Stimulated activated CD8-positive, alpha-beta memory T cell treated with anti-CD3 and anti-CD28 coated beads, Interleukin-4, amount 100 ng/mL, for 4 hours (primary cell): ENCODE measurements at places on chromosomes 3 and 15.

DNA sequence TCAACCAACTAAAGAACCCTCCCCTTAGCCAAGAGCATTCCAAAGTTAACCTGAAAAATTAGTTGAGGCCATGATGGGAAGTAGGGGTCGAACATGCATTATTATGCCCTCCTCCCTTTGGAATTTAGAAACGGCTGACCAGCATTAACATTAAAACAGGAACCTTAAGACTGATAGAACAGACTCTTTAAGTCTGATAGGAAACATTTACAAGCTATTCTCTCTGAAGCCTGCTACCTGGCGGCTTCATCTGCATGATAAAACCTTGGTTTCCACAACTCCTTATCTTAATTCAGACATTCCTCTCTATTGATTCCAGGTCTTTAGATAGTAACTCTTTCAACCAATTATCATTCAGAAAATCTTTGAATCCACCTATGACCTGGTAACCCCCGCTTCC, 331.0 kb downstream of the CGGBP1 start:
- no peak for DNase-seq

GRCh38 chr3:6281662-6282061, 579.3 kb upstream of the GRM7 start:
- no peak for DNase-seq

GRCh38 chr3:41419809-41420208, 220.5 kb downstream of the CTNNB1 start:
- DNase-seq: no peak

GRCh38 chr3:35184775-35185174, 454.6 kb upstream of the ARPP21 start:
- DNase-seq: no peak

- no peak for DNase-seq
These were observed 20.6 kb downstream of the SAMD7 start for GRCh38 chr3:169931747-169932520.

DNA sequence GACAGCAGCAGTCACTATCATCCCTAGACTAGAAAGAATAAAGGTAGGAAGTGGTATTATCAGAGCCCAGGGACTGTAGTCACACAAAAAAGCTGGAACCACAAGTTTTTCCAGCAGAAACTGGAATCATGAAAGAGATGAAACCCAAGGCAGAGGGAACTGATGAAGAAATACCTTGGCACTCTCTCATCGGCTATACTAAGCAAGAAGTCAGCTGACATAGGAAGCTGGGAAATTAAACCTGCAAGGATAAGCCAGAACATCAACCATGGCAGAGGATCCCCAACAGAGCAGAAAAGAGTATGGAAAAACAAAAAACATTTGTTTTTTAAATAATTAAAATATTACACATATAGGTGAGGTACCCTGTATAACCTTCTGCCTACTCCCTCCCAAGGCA, 86.5 kb downstream of the AQR start:
- DNase-seq: no peak

DNA sequence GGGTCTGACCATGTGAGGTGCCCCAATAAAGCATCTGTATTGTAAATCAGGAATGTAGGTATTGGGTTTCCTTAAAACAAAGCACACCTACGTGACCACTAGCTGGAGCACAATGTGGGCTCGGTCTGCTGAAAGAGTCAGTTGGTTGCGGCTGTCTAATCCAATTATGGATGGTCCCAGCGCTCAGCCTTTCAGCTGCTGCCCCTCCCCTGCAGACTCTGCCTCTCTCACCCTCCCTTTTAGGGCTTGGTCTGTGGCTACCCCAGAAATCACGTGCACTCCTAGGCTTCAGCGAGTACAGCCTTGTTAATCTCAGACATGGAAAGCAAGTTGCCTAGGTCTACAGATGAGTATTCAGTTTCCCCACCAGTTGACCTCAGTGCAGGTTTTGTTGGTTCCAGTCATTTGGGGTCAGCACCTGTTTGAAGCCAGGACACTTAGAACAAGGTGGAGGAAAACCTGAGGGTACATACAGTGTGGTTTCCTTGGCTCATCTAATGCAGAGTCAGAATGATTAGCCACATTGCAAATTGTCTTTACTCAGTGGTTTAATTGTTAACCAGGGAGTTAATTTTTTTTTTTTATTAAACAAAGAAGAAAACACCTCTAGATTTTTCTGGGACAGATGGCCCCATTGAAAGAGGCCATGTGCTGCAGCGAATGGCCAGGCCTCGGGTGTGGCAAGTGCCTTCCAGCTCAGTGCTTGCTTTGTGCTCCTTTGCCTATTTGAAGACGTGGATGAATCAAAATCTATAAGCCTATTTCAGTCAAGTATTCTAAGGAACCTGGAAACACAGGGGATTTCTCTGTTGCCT, 137.7 kb downstream of the IGF1R start:
- DNase-seq: no peak

DNA sequence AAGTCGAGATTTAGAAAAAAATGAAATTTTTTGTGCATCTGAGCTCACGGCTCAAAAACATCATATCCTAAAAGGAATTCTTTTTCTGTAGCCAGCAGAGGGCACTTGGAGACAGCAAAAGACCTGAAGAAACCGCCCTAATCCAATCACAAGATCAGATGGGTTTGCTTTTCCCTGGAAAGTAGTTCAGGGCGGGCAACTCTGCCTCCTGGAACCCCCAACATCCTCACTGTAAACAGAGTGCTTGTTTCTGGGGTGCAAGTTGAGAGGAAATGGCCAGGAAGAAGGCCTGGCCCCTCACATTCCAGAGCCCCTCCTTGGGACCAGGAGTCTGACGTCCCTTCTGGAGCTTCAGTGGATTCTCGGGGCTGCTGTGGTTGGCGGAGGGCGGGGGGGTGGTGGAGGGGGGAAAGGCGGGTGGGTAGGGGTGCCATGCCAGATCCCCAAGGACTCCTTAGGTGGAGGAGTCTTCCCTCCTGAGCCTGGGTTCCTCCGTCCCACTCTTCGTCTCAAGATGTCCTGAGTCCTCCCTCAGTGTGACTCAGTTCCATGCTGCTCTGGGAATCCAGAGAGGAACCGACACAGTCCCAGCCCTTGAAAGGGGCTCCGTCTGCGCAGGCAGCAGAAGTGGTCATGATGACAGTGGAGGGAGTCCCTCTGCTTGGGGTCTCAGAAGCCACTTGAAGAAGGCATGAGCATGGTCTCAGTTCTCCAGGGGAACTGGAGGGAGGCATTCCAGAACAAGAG, 35.9 kb downstream of the CCK start:
- no peak for DNase-seq

- DNase-seq: no peak
These were observed 39.1 kb upstream of the SETMAR start for GRCh38 chr3:4264040-4264439.

DNA sequence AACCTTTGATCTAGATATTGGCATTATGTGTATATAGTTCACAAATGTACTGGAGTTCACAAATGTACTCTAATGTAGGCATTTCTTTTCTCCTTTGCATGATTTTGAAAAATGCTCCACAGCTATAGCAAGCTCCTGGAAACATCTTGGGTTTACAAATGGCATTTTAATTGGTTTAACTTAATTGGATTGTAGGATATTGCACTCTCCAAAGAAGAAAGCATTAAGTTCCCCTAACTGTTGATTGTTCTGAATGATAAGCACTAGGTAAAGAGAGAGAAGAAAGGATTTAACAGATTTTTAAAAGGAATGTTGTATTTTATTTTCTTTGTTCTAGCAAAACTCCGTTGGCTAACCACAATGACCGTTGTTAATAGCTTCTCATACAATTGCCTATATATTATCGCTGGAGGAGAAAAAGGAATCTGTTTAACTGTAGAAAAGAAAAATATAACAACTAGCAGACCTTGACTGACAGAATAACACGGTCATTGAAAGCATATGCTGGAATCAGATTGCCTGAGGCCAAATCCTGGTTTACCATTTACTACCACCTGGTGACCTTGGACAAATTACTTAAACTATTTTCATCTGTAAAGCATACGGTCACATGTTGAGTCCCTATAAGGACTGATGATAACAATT, 170.8 kb downstream of the PEX5L start:
- DNase-seq: no peak

DNA sequence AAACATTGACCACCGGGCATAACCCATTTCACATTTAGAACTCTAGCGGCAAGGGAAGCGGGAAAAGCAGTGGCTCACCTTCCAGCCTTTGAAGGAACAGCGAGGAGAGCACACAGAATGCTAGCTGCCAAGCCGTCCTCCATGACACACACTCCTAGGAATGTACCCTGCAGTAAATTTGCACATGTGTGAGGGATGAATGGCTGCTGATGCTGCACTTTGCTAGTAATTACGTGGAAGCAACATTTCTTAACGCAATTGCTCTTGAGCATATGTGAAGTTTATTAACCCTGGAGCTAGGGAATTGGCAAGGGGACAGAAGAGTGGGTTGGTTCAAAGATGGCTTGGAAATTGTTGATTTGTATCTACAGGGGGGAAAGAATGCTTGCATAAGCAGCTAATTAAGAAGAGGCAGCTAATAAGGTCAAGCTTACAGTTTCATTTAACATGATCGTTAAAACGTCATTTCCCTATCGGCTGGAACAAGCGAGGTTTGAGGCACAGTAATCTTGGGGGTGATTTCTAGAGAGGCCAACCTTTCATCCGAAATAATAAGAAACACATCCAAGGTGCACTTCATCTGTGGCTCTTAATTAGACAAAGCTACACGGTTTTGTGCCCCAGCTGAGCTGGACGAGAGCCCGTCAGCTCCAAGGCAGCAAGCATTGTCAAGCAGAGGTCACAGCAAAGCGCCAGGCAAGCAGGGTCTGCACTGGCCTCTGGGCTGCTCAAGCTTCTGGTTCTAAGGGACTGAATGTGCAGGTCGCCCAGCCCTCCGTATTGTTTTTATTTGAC, 123.4 kb downstream of the CHSY1 start:
- DNase-seq: no peak

DNA sequence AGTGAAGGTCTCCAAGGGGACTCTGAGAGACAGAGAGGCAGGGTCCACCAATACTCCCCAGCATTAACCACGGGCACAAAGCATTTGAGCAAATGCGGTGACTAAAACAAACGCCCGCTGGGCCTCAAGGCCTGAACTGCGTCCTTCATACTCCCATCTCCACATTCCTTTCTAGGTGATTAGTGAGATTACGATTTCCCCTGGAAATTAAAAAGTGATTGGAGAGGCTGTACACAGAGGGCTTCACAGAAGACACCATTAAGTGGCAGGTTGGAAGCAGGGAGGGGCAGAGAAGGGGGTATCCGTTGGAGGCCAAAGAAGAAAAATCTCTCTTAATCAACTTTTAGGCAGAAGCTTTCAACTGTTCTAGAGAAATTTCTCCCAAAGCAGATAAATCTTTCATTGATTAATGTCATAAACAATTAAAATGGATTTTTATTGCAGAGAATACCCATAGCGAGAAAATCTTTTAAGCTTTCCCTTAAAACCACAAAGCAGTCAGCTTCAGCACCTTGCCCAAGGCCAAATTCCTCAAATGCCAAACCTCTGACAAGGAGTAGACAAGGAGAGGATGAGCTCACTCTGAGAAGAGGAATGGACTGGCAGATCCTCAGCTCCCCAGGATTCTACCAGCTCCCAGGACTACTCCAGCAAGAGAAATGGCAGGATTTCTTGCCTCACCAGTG, 38.2 kb downstream of the MB21D2 start:
- DNase-seq: no peak

- DNase-seq: no peak
These were observed 4.2 kb upstream of the FAM131A start for GRCh38 chr3:184333190-184333589.

DNA sequence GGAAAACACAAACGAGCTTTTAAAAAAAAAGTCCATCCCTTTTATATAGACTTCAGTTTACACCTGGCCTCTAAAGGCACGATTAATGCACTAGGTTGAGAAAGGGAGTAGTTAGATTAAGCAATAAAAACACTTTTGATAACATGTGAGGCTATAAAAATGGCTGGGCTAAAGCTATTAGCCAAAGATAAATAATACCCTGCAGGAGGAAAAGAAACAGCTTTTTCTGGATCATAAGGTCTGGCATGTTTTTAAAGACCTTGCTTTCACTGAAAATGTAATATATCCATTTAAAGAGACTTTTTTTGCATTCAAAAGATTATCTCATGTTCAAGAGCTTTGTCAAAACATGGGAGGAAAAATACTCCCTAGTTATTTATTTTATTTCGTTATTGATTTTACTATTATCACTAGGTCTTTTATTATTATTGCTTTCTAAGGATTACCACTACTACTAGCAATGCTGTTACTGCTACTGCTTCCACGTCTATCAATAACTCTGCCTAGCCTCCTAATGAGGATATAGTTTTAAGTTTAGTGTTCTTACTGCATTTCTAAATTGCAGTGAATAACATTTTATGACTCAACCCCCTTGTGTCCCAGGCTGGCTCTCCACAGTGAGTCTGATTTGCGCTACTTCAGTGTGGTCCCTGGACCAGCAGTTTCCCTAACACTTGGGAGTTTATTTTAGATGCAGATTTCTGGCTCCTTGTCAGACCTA, 93.4 kb downstream of the THRB start:
- no peak for DNase-seq

GRCh38 chr3:11195721-11196332, 41.5 kb downstream of the HRH1 start:
- DNase-seq: no peak

DNA sequence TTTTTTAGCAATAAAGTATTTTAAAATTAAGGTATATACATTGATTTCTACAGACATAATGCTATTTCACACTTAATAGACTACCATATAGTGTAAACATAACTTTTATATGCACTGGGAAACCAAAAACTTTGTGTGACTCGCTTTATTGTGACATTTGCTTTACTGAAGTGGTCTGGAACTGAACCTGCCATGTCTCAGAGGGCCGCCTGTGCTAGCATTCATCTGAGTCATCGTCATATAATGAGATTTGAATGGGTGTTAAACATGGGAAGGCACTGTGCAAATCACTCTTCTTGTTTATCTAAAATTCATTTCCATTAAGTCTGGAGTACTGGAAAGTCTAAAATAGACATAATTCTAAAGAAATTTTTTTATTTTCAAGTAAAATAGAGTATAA, 12.9 kb downstream of the EIF2AK4 start:
- DNase-seq: no peak

DNA sequence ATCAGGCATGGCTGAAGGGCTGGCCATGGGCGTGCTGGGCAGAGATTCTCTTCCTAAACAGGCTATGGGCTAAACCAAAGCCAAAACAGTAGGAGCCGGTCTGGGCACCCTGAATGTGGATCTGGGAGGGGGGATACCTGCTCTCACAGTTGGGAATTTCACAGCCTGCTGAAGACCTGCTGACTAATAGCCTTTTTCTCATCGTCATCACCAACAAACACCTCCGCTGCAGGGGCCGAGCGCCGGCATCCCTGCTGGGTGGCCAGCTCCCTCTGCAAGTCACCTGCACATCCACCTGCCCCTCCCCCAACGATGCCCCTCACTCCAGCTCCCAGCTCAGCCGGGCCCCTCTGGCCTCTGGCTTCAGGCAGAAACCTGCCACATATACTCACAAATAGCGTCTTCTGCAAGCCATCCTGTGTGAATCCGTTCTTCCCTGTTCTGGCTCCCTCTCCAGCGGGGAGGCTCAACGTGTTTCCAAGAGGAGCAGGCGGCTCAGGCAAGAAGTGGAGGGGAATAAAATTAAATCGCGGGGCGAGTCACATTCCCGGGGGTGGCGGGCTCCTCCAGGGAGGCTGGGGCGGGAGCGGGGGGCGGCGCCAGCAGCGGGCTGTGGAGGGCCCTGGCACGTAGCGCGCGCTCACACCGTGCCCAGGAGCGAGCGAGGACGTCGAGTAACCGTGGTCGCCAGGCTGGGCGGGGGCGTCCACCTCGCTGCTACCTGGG, 466 bp downstream of the IQSEC1 start:
- no peak for DNase-seq
